AG09309 (cell line): ENCODE measurements at places on chromosomes 2 and 18.

- DNase-seq = no peak
Observed at GRCh38 chr2:241417626-241418025, 61.5 kb downstream of the FARP2 start.

GRCh38 chr2:42112418-42112817 lies 56.7 kb upstream of the EML4 start:
- DNase-seq = no peak

DNA sequence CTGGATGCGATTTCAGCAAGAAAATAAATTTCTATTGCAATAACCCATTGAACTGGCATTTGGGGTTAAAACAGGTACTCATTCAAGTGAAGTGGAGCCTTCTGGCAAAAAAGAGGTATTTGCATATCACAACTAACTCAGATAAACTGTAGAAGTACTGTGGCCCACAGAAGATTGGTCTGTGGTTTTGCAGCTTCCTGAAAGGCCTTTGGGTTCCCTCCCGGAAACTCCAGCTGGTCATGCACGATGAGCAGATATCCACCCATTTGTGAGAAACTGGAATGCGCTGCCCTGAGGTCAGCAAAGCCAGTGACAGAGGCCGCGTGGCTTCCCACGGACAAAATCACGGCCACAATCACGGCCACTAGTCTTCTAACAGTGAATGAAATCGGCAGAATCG lies 106.3 kb downstream of the EPHA4 start:
- DNase-seq = no peak

- DNase-seq = no peak
Observed at GRCh38 chr2:20584045-20584398, 66.9 kb downstream of the HS1BP3 start.

GRCh38 chr18:78523850-78524249 lies 455.8 kb upstream of the SALL3 start:
- no peak for DNase-seq

- no peak for DNase-seq
Observed at GRCh38 chr18:45686891-45687611, 36.9 kb upstream of the SLC14A1 start.

- DNase-seq = no peak
Observed at GRCh38 chr18:62205824-62206223, 18.8 kb downstream of the RELCH start.

DNA sequence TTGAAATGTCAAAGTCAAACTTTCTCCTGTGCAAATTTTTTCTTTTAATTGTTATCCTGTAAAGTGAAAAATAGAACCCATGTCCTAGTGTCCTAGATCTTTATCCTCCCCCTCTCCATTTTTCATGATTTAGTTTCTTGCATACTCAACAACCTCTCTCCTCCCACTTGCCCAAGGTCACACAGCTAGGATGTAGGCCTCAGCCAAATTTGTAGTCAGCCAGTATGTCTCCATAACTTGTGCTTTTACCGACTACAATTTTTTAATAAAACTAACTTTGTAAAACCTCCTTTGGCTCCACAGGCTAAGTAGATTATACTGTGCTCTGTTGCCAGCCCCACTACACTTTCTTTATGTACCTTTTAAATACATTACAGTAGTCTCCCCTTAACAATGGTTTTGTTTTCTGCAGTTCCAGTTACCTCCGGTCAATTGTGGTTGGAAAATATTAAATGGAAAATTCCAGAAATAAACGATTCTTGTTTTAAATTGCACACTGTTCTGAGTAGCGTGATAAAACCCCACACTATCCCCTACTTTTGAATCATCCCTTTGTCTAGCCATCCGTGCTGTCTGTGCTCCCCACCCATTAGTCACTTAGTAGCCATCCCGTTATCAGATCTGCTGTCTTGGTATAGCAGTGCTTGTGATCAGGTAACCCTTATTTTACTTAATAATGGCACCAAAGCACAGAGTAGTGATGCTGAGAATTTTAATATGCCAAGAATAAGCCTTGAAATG lies 22.8 kb downstream of the GULP1 start:
- DNase-seq = no peak

DNA sequence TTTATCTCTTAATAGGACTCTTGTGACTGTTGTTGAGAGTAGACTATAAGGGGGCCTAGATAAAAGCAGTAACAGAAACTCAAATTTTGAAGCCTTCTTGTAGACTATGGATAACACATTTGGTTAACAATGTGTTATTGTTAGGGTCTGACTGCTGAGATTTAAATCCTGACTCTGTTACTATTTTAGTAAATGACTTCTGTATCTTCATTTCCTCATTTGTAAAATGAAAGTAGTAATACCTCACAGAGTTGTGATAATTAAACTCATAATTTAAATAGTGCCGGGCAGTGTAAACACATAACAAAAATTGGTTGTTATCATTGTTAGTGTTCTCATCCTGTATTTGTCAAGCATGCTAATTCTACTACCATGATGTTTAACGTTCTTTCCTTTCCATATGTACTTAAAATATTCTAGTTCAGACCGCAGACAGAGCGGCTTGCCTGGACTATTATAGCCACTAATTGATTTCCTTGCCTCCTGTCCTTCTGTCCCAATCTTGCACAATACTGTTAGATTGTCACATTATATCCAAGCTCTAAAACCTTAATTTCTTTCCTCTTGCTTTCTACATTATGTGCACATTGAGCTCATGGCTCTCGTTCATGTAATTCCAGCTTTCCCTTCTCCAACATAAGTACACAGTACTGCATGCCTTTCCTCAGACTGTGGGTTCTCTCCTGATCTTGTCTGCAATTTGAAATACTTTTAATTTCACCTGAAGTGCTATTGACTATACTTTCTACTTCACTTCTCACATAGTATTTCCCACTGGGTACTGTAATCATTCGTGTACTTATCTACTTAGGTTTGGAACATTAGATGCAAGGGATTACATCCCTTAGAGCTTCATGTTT lies 48.4 kb downstream of the RBBP8 start:
- DNase-seq = no peak

DNA sequence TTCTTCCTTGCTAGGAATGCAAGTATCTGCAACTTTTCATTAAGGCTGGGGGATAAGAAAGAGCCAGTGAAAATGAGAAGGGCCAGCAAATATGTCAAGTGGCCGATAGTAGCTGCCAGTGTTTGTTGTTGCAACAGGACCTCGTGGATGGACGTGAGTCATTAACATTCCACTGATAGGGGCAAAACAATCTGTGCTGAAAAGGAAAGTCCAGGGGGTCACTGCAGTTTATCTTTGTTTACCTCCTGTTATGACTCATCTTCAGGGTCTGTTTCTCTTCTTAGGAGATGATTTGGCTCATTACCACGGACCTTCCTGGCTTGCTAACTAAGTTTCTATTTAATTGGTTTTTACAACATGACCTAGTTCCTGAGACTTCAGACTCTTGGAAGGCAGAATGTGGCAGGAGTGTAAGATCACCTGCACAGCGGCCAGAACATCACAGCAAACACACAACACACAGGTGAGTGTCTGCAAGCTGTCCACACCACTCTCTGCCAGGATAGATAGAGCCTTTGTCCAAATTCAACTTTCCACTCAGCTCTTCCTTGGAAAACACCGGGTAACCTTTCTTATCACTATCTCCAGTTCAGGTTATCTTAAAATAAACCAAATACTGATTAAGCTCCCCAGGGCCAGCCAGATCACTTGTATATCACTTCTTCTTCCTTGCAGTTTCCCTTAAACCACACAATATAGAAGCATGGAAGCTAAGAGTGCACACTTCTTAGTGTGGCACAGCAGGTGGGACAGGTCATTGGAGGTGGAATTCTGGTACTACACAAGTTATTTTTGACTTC lies 157.5 kb upstream of the LMAN1 start:
- DNase-seq = peak; percentile 24

DNA sequence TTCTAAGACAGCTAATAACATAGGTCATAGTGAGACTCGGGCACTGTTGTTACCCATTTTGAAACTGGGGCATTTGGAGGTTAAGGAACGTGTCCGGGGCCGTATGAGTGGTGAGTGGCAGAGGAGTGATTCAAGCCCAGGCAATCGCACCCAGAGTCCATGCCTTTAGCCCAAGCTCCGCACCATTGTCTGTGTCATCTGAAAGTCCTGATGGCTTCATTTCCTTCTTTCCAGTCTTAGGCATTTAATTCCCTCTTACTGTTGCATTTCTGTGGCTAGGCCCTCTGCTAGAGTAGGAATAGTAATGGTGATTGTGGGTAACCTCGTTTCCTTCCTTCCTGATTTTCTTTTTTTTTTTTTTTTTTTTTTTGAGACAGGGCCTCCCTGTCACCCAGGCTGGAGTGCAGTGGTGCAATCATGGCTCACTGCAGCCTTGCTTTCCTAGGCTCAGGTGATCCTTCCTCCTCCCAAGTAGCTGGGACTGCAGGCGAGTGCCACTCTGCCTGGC lies 49.8 kb upstream of the ASB1 start:
- DNase-seq = no peak

GRCh38 chr2:152406119-152406835 lies 71.3 kb downstream of the FMNL2 start:
- DNase-seq = no peak

DNA sequence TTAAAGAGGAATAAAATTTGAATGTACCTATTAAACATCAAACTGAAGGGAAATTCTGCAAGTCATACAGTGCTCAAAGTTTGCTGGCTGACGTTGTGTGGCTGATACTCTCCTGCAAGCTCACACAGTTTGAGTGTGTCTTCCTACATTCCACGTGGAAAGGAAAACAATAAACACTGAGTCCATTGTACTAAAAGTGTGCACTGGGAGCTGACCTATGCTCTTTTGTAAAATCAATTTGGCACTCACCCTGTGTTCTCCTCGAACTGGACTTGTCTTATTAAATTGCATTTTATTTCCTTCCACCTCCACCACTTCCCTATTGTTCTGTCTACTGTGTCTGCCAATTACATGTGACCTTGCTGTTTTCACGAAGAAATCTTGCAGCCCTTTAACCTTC lies 458.0 kb downstream of the CPS1 start:
- no peak for DNase-seq

- no peak for DNase-seq
Observed at GRCh38 chr2:3754795-3755194, 51.4 kb downstream of the DCDC2C start.

DNA sequence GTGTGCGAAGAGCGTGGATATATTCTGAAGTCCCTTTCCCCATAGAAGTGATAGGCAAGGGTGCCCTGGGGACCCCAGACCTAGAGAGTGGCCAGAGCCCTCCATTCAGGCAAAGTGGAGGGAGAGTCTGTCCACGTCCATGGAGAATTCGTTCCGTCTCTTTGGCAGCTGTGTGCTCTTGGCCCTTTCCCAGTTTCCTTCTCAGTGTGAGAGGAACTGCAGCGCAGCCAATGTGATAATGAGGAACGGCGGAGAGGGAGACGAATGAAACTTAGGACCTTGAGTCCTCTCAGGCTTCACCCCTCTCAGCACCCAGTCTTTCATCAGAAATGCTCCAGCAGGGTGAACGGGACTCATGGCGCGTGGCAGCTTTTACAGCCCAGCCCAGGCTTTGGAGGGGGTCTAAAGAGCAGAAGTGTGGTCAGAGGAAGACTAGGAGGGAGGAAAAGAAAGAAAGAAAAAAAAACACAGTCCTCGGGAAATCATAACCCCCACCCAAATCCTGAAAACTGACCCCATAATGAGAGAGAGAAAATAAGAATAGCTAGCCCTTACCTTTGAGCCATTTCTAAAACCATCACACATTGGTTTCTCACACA lies 95.0 kb upstream of the RIOK3 start:
- no peak for DNase-seq

GRCh38 chr2:735670-736218 lies 58.5 kb upstream of the TMEM18 start:
- no peak for DNase-seq
